Vagina (tissue), 2 donors: ENCODE measurements at places on chromosomes 7 and 10.

DNA sequence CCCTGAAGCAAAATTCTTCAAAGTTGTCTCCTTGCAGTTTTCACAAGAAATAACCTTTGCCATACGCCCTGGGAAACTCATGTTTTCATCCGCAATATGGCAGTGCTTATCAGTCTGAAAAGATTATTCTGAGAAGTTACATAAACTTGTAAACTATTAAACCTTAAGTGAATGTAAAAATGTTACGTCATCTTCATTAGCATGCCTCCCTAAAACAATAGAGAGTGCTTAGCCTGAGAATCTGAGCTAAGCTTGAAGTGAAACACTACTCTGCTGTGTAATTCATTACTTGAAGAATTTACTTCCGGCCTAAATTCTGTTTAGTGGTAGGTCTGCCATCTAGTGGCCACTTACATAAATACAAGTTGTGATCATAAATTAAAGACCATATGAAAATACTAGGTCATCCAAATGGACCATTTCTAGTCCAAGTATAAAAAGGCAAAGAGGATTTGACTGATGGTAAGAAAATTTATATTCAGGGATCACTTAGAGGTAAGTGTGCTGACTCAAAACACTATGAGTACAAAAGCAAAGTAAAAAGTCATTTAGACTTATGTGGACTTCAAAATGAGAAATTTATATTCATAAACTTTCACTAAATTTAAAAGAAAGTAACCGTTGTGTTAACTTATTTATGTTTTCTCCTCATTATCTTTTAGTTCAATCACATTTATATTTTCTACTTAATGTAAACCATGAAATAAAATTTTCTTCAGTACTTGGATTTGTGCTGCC is 745.1 kb upstream of the LRRTM3 start:
- no peaks in the 10 kb centered on the region for H3K4me1 ChIP-seq
- no peaks in the 10 kb centered on the region for H3K27me3 ChIP-seq
- no peak overlapping the region for H3K4me3 ChIP-seq
- no peak overlapping the region for H3K27ac ChIP-seq
- DNase-seq, result no peak

GRCh38 chr7:86939197-86939814 is 120.1 kb downstream of the ELAPOR2 start:
- no peaks in the 10 kb centered on the region for H3K36me3 ChIP-seq
- H3K27ac ChIP-seq, result no peak overlapping the region
- H3K27me3 ChIP-seq, result no peaks in the 10 kb centered on the region
- H3K4me3 ChIP-seq, result no peak overlapping the region

- no peak overlapping the region for H3K27ac ChIP-seq
- H3K27me3 ChIP-seq, result no peaks in the 10 kb centered on the region
- no peak overlapping the region for H3K4me3 ChIP-seq
- DNase-seq, result no peak
Observed at GRCh38 chr7:157520249-157520648, 183.4 kb downstream of the DNAJB6 start.

DNA sequence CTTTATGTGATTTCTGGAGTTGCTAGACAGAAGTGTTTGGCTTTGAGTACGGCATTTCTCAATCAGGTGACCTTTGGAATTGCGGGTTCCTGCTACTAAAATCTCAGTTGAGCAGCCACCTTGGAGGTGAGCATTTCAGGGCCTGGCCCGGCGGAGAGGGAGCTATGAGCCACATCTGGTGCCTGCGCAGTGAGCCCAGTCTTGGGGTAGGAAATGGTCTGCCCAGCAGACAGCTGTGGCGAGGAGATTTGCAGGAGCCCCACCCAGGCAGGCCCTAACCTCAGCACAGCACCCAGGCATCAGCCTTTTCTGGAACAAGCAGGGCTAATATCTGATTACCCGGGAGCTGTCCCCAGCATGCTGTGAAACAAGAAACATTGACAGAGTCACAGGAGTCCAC is 547.9 kb upstream of the FOXK1 start:
- DNase-seq, result no peak
- H3K4me1 ChIP-seq, result no peaks in the 10 kb centered on the region
- H3K27me3 ChIP-seq, result no peaks in the 10 kb centered on the region
- H3K4me3 ChIP-seq, result no peak overlapping the region
- no peak overlapping the region for H3K27ac ChIP-seq
- H3K36me3 ChIP-seq, result no peaks in the 10 kb centered on the region

DNA sequence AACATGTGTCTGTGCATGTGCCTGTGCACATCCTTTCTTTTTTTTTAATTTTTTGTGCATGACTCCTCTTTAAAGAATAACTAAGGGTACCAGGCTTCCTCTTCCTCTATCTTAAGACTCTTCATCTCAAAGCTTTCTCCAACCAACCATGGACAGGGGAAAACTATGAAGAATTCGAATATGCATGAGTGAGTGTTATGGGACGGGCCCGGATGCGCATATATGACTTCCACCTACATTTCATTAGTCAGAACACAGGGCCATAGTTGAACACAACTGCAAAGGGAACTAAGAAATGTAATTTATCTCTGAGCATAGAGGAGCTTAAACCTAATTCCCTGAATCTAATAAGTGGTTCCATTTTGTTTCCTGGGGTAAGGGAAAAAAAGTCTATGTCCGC is 270.3 kb upstream of the SORCS1 start:
- H3K4me3 ChIP-seq, result no peak overlapping the region
- no peaks in the 10 kb centered on the region for H3K4me1 ChIP-seq
- H3K27me3 ChIP-seq, result no peaks in the 10 kb centered on the region
- no peak overlapping the region for H3K27ac ChIP-seq
- H3K36me3 ChIP-seq, result no peaks in the 10 kb centered on the region

DNA sequence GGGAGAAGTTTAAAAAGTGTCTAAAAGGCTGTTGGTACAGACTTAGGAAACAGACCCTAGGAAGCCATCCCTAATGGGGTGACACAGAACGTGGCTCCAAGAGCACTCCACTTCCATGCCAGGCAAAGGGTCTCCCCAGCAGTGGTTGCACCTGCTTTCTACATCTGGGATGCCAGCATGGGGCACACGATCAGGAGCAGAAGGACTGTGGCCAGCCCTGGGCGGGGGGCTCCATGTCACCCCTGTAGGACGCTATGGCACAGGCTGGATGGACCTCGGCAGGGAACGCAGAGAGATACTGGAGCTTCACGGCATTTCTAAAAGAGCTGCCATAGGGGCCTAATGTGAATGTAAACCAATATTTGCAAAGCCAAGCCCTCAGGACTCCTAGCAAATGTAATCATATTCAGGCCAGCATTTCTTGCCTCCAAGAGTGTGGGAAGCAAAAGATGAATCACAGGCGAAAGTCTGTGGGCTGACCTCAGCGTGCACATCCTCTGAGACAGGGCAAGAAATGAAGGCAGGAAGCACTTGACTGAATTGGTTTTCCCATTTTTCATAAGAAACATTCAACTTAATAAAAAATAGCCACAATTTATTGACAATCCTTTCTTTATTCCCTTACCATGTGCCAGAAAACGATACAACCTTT is 93.9 kb downstream of the ATXN7L1 start:
- H3K27ac ChIP-seq, result no peak overlapping the region
- no peaks in the 10 kb centered on the region for H3K27me3 ChIP-seq
- peaks cover 6% of the 10 kb centered on the region for H3K4me1 ChIP-seq
- no peak for DNase-seq
- H3K36me3 ChIP-seq, result no peaks in the 10 kb centered on the region

- no peak overlapping the region for H3K4me3 ChIP-seq
- H3K27me3 ChIP-seq, result no peaks in the 10 kb centered on the region
- DNase-seq, result no peak
- peaks cover 60% of the 10 kb centered on the region for H3K4me1 ChIP-seq
Observed at GRCh38 chr7:101125989-101126650, 784 bp upstream of the SERPINE1 start.

DNA sequence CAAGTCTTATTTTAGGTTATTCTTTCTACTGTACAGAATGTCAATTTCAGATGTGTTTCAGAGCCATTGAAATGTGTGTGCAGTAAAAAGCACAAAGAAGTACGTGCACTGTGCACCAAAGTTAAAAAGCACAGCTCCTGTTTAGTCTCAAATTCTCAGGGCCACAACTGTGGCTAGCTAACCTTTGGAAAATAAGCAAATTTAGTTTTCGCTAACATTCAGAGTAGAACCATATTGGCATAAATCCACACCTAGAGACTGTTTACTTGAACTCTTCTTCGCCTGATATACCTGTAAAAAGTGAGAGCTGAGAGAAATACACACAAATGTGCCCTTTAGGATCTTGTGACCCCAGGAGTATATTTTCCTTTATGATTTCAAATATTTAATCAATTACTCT is 353.9 kb downstream of the TFEC start:
- H3K27me3 ChIP-seq, result no peaks in the 10 kb centered on the region
- H3K4me3 ChIP-seq, result no peak overlapping the region
- no peaks in the 10 kb centered on the region for H3K4me1 ChIP-seq

DNA sequence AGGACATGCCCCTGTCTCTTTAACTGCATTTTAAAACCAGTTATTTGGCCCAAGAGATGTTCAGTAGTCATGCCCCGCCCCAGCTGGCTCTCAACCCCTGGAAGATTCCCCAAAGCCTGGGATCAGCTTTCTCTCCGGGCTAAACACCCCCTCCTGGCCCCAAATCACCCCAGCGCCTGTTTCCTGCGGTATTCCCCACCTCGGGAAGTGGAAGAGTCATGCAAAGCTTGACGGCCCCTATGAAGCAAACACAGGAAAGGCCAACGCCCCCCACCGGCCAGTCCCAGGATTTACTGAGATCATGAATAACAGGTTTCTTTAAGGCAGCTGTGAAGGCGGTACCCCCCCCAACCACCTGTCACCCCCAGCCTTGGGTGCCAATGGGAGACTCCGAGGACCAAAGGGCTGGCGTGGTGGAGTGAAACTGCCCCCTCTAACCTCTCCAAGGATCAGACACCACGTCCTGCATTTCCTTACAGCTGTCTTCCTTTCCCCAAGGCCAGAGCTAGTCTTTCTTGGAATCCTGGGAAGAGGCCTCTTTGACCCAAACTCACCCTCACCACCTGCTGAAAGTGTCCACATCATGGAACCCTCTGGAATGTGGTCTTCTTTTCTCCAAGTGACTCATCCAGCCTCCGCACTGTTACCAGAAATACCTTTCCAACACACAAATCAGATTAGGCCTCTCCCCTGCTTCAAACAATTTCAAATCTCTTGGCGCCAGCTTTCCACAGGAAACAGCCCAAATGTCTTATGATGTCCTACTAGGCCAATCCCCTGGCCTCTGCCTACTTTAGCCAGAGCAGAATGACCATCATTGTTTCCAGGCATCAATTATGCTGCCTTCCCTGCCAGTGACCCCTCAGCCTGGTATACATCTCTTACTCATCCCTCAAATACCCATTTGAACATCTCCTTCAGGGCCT is 301.5 kb downstream of the ZEB1 start:
- H3K27me3 ChIP-seq, result no peaks in the 10 kb centered on the region
- H3K4me3 ChIP-seq, result no peak overlapping the region
- no peak for DNase-seq
- H3K4me1 ChIP-seq, result peaks cover 33% of the 10 kb centered on the region
- peak overlapping the region; percentile 57 for H3K27ac ChIP-seq
- no peaks in the 10 kb centered on the region for H3K36me3 ChIP-seq

- H3K4me1 ChIP-seq, result peaks cover 10% of the 10 kb centered on the region
- H3K4me3 ChIP-seq, result no peak overlapping the region
- no peak for DNase-seq
Observed at GRCh38 chr10:113980408-113981087, 63.1 kb upstream of the ADRB1 start.

GRCh38 chr7:74439541-74439940 is 14.2 kb upstream of the GTF2IRD1 start:
- H3K27me3 ChIP-seq, result no peaks in the 10 kb centered on the region
- H3K27ac ChIP-seq, result no peak overlapping the region
- no peak overlapping the region for H3K4me3 ChIP-seq

DNA sequence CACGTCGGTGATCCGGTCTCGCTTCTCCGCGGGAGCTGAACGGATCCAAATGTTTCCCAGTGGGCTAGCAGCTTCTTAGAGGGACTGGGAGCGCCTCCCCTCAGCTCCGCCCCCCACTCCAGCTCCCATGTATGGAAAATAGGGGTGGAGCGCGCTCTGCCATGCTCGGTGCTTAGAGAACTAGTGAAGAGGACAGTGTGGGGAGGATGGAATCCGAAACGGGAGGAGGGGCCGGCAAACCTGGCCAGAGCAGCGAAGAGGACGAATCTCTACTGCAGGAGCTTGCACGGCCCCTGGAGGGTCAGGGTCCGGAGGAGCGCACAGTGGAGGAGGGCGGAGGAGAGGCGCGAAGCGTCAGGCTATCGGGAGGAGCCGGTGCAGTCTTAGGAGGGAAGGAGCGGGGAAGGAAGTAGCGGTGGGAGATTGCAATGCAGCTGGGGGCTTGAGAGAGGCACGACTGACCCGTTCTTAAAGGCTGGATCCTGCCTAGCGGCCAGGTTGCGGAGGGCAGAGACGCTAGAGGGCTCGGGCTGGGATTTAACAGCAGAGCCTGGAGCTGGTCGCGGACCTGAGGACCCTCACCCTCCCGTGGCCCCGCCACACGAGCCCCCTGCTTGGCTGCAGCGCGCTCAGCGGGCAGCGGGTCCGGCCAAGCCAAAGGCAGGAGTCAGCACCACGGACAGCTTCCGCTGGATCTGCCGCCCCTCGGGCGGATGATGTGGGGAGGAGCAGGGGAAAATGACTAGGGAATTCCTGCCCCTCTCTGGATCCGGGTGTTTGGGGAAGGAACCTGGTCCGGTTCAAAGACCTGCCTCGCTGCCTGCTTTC is at the start of gene PRLHR:
Gene PRLHR, minus strand, starts transcription at position 51 of the 828 bp plus-strand sequence. CDS start 404 bp downstream, outside the sequence.
- H3K27ac ChIP-seq, result no peak within 1 kb of the TSS
- peaks cover 15% of the 10 kb centered on the region for H3K4me1 ChIP-seq
- DNase-seq, result no peak
- H3K36me3 ChIP-seq, result no peaks in the 10 kb centered on the region

GRCh38 chr7:100968650-100969049 is 715 bp upstream of the MUC12 start:
- H3K4me3 ChIP-seq, result no peak overlapping the region
- H3K27ac ChIP-seq, result no peak overlapping the region
- no peaks in the 10 kb centered on the region for H3K36me3 ChIP-seq
- H3K27me3 ChIP-seq, result no peaks in the 10 kb centered on the region
- H3K4me1 ChIP-seq, result peaks cover 19% of the 10 kb centered on the region

DNA sequence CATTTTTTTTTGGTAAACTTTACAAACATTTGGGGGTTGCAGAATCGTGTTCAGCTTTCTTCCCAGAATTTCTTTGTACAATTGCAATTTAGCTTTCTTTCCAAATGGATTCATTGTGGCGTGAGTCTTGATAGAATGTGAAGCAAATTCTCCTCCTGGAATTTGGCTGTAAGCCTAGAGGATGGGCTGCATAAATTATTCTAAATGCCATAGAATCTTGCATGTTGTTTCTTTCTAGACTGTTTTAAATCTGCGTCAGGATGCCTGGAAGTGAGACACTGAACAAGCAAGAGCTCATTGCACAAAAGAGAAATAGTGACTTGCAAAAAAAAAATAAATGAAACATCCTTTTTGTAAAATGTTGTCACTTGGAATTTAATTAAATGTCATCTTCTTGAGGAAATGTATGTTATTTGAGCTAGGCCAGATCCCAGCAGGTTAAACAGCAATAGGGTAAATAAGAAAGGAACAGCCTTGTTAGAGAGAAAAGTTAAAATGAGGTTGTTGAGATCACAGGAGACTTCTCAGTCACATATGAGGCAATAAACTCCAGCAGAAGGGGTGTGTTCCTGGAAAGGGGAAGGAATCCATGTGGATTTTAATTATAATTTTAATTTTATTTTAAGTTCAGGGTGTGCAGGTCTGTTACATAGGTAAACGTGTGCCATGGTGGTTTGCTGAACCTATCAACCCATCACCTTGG is 483.0 kb downstream of the PLXDC2 start:
- H3K36me3 ChIP-seq, result no peaks in the 10 kb centered on the region
- no peak overlapping the region for H3K27ac ChIP-seq
- no peak overlapping the region for H3K4me3 ChIP-seq
- no peaks in the 10 kb centered on the region for H3K4me1 ChIP-seq
